ENCODE measurements at places on chromosomes 2 and 18.

- DNase-seq = no peak
Measured at GRCh38 chr2:3128786-3129185, 248.8 kb downstream of the EIPR1 start.

DNA sequence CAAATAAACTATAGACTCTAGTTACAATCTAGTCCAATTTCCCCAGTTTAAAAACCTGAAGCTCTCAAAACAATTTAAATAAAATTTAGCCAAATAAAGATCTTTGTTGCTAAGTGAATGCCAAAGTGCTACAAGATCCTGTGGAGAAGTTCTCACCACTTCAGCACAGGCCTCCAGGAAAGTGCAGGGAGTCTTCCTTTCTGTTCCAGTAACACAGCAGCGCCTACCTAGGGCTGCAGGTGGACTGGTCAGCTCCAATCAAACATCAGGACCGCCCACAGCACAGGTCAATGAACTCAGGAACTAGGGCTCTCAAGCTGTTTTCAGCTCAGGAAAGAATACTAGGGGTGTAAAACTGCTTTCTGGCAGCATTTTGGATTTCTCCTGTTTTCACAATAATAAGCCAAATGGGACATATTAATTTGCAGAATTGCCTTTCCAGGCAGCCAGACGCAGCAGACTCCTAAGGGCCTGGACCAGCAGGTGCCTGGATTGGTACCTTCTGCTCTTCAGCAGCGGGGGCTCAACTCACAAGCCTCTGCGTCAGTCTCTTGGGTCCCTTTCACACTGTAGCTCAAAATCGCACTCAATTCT lies 1.5 kb downstream of the FAM110C start:
- no peak for DNase-seq

DNA sequence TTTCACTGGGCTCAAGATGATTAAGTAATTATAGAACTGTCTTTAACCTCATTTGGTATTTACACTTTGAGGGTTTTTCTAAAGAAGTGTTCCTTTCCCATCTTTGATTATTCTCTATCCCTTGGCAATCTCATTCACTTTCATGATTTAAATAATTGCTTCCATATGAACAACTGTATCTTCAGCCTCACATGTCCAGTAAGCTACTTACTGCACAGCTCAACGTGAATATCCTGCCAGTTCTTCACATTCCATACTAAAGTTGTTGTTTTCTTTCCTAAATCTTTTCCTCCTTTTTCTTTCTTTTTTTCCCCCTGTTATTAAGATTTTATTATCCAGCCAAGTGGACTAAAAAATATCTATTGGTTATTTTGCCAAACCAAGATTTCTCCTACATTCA lies 37.7 kb downstream of the ZC3H15 start:
- no peak for DNase-seq

- DNase-seq = no peak
Measured at GRCh38 chr2:205495819-205496218, 186.5 kb upstream of the NRP2 start.

- no peak for DNase-seq
Measured at GRCh38 chr2:106706283-106706682, 179.7 kb downstream of the ST6GAL2 start.

DNA sequence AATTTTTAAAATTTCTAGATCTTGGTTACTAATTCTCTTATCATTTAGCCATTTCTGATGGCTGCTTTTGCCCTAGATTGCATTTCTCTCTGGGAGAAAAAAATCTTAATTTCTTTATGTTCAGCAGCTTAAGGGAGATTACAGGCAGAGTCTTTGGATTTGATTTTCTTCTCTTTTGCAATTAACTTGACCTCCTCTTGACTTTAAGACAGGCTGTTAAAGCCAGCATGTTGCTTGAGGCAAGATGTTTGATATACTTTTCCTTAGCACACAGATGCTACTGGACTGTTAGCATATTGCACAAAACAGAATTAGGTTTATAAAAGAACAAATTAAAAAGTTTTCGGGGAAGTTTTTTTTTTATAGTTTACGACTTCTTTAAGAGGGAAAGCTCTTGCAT lies 50.0 kb downstream of the XRCC5 start:
- no peak for DNase-seq

- DNase-seq = peak; percentile 60
Measured at GRCh38 chr2:64652231-64653108, 1.2 kb downstream of the SERTAD2 start.
